ENCODE measurements at places on chromosomes 6 and 20.

DNA sequence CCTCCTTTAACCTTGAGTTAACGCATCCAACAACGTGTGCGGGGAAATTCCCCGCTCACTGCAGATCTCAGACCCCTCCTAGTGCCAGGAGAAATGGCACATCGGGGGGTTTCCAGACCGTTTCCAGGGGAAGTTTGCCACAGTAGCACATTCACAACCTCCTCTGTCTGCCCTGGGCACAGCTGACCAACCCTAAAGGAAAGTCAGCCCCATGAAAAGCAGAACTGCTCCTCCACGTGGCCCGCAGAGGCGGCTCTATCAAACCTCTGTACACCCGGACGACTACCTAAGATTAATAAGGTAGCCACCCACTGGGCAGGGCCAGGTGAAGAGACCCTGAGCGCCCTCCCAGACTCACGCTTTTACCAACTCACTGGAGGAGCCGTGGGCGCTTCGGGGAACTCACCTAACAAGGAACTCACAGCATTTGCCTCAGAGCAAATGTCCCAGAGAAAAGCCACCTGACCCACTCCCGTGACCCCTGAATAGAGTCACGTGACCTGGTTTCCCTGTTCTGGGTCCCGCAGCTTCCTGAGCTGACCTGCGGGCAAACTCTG, 93.1 kb downstream of the PRND start:
- no peak for DNase-seq

- no peak for DNase-seq
Measured at GRCh38 chr6:41551086-41551700, 5.0 kb downstream of the FOXP4 start.

GRCh38 chr6:158283304-158283980, 28.8 kb upstream of the TULP4 start:
- no peak for DNase-seq

- no peak for DNase-seq
Measured at GRCh38 chr20:46334303-46334904, 26.1 kb upstream of the CDH22 start.

DNA sequence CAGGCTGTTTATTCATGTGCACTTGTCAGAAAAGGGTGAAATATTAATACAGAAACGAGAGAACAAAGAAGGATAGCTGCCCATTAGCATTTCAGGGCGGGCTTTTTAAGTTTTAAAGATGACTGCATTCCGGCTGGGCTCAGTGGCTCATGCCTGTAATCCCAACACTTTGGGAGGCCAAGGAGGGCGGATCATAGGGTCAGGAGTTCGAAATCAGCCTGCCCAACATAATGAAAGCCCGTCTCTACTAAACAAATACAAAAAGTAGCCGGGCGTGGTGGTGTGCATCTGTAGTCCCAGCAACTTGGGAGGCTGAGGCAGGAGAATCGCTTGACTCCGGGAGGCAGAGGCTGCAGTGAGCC, 130.5 kb downstream of the HFE start:
- DNase-seq = peak; percentile 59

GRCh38 chr6:108565091-108565766, 4.5 kb downstream of the FOXO3 start:
- DNase-seq = peak; percentile 64

GRCh38 chr20:39632176-39632575, 670.0 kb downstream of the DHX35 start:
- no peak for DNase-seq

GRCh38 chr6:155647354-155647753, 191.7 kb upstream of the NOX3 start:
- no peak for DNase-seq

- peak; percentile 91 for DNase-seq
Measured at GRCh38 chr6:10140824-10141223, 274.1 kb downstream of the TFAP2A start.

DNA sequence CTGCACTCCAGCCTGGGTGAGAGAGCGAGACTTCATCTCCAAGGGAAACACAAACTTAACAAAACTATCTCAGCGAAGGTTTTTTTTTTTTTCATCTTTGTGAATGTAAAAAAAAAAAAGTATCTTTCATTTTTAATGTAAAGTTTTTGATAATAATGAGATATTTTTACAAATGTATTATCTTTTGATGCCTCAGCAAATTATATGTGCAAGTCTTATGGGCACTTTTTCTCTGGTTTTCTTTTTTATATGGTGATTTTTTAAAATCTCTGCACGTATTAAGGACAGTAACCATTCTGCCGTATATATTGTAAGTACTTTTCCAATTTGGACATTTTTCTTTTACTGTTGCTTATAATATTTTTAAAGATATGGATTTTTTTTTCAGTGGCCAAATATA, 76.8 kb downstream of the MAFB start:
- no peak for DNase-seq

GRCh38 chr6:34246563-34247391, 2.0 kb downstream of the SMIM29 start:
- DNase-seq = peak; percentile 59

DNA sequence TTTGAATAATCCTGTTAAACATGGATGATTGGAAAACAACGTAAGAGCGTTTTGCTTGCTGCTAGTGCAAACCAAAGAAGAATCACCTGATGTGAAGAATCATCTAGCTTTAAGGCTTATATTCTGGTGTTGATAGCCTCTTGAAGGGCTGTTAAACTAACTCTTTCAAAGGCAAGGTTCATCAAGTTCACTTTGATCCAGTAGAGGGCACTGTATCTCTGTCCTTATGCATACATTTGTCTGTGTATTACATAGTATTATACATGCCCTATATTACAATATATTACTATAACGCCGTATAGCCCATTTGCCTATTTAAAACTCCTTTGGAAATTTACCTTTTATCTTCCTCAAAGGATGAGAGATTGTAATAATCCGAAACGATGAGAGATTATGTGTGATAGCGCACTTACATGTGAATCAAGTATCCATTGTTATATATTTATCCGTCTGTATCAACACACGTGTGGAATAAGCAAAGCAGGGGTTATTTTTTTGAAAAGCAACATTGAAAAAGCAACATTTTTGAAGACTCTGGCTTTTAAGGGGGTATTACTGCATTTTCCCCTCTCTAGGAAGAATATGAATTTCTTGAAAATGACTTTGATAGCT, 50.8 kb upstream of the NRN1 start:
- peak; percentile 76 for DNase-seq

Measured in PC-3 (cell line).